Activated CD4-positive, alpha-beta T cell treated with anti-CD3 and anti-CD28 coated beads for 4 hours (primary cell): ENCODE measurements at places on chromosomes 11 and 22.
A peak's percentile ranks its signal among the peaks of the same experiment; 100 is the strongest.

DNA sequence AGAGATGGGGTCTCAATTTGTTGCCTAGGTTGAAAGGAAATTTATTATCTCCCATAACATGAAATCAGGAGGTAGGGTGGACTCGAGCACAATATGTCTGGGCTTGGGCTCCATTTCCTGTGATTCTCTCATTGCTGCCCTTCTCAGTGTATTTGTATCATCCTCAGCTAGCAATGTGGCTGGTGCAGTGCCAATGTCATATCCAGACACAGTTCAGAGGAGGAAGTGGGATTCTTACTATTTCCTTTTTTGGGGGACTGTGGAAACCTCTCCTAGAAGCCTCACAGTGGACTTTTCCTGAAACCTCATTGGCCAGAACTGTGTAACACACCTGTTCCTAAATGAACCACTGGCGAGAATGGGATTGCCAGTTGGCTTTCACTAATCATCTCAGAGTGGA, 21.0 kb upstream of the SWAP70 start:
- no peak for DNase-seq

DNA sequence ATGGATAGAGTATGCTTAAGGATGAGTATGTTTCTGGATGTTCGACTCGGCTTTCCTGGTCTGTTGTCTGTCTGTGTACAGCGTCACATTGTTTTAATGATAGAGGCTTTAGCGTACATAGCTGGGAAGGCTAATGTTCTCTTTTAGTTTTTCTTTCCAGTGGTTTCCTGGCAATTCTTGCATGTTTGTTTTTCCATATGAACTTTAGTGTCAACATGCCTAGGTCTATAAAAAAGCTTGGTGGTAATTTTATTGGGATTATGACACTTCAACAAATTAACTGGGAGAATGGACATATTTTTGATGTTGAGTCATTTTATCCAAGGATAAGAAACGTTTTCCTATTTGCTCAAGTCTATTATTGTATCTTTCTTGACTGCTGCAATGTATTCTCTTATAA, 17.6 kb downstream of the F2 start:
- DNase-seq = no peak

DNA sequence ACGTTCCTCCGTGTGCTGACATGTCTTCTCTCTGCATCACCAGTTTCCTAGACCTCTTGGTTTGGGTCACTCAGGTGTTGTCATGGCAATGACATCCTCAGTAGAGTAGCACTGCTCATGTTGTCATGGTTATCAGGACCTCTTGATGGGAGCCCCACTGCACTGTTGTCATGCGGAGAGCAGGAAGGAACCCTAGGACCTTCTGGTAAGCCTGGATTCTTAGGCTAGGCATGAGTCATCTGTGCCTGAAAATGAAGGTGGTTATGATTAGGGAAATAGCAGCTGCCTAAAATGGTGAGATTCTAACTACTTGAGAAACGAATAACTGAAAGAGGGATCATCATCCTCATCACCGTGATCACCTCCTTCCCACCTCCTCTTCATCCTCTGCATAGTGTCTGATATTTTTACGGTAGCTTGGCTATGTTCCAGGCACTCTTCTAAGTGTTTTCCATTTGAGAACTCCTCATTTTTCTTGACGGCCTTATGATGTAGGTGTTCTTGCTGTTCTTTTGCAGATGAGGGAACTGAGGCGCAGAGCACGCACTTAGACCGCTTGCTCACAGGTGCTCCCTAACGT, 858.4 kb downstream of the NTM start:
- DNase-seq = no peak

GRCh38 chr22:36439481-36440271, 41.8 kb downstream of the TXN2 start:
- DNase-seq = peak; percentile 46
